ENCODE measurements at places on chromosomes 1 and 21.

DNA sequence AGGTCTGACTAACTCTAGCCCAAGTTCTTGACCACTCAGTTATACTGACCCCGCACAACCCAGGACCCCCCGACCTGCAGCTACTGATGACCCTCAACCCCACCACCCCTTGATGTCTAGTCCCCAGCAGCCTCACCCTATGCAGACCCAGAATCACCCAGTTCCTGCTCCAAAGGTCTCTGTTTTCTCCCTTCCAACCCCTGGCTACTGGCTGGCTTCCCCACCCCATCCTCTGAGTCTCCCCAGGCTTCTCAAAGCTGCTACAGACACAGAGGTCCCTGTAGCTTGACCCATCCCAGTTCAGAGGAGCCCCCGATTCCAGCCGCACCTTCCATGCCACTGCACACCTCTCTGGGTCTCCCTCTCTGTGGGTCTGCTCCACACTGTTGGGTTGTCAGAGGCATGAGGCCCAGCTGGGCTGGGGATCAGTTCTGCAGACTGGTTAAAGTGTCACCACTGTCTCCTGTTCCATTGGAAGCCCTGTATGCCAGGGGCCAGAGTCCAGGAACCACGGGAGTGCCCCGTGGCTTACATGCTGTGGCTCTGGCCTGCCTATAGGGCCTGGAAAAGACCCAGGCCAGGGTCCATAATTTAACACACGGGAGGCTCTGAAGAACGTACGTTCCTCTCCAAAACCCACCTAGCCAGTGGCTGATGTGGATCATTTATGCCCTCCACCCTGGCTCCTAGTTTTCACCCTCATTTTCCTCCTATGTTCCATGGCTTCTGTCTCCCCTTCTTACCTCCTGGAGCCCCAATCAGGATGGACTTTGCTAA, 497 bp downstream of the PKLR start:
- no peak for DNase-seq

- DNase-seq, result no peak
Observed at GRCh38 chr1:171744986-171745385, 3.1 kb upstream of the VAMP4 start.

DNA sequence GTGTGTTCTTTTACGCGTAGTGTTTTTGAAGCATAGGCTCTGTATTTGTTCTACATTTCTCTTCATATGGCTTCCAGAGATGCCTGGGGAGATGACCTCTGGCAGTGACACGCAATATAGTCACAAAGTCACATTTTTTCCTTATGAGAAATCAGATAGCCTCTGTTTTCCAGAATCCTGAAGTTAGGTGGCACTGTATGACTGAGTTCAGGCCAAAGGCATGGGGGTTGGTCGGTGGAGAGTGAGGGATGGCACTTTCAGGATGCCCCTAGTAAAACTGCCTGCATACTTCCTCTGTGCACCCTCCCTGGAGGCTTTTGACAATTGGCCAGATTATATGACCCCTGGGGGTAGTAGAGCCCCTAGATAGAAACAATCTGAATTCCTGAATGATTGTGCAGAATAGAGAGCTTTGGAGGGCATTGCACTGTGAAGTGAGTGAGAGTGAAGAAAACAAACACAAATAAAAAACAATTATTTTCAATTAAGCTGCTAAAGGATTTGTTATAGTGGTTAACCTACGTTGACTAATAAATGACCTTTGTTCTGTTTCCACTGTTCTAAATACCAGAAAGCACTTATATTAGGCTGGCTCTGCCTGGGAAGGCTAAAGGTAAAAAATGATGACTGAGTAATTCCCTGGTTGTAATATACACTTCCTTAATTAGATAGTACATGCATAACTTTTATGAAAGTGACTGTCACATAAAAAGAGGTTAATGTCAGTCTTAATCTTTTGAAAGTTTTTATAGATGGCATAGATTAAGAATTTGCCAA, 1660.8 kb downstream of the PLA2G4A start:
- DNase-seq, result no peak

- no peak for DNase-seq
Observed at GRCh38 chr1:87334351-87335174, 5.9 kb downstream of the LMO4 start.

DNA sequence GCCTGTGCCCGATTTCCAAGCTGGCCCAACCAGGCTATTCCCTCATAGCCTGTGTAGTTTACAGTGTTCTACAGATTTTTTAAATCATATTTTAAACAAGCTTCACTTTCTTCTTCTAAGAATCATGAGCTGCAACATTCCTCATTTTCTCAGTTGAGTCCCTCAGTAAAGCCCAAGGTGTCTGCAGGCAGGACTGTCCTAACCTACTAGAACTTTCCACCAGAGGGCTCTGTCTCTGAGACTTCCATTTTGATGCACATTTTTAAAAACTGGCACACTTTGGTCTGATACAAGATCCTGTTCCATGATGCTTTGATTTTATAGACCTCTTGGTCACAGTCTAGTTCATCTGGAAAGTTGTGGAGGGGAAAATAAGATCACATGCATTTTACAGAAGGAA, 21.6 kb upstream of the SLAMF6 start:
- DNase-seq, result no peak

- DNase-seq, result no peak
Observed at GRCh38 chr1:82893712-82894470, 1093.2 kb downstream of the ADGRL2 start.

DNA sequence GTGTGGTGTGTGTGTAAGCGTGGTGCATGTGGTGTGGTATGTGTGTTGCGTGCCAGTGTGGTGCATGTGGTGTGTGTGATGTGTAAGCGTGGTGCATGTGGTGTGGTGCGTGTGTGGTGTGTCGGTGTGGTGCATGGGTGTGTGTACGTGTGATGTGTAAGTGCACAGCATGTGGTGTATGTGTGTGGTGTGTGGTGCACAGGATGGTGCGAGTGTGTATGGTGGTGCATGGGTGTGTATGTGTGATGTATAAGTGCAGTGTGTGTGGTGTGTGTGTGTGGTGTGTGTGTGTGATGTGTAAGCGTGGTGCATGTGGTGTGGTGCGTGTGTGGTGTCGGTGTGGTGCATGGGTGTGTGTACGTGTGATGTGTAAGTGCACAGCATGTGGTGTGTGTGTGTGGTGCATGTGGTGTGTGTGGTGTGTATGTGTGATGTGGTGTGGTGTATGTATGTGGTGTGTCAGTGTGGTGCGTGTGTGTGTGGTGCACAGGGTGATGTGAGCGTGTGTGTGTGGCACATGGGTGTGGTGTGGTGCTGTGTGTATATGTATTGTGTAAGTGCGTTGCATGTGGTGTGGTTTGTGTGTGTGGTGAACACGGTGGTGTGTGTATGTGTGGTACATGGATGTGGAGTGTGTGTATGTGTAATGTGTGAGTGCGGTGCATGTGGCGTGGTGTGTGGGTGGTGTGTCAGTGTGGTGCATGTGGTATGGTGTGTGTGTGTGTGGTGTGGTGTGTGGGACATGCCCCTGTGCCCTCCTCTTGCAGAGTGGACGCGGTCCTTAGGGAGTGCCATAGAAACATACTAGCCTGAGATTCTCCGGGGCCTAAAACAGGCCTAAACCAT, 1.1 kb upstream of the C2CD2 start:
- no peak for DNase-seq
